Karpas-422 (cell line): ENCODE measurements at places on chromosomes 4 and X.

DNA sequence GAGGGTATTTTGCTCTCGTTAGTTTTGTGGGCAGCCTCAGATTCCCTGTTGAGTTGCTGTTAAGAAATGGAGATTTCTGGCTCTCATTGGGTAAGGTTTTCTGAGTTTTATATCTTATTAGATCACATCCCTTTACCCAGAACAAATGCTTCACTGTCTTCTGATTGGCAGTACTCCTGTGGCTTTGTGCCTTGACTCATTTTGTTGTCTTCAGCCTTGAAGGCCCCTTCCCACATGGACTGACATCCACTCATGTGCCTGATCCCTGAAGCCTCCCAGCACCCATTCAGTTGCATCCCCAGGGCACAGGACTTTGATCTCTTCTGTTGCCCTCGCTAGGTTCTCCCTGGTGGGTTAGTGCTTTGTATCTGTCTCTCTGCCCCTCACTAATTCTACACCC is 10.4 kb downstream of the MED28 start:
- no peak for DNase-seq

- no peak for DNase-seq
Measured at GRCh38 chrX:9663216-9663615, 102.4 kb downstream of the GPR143 start.

DNA sequence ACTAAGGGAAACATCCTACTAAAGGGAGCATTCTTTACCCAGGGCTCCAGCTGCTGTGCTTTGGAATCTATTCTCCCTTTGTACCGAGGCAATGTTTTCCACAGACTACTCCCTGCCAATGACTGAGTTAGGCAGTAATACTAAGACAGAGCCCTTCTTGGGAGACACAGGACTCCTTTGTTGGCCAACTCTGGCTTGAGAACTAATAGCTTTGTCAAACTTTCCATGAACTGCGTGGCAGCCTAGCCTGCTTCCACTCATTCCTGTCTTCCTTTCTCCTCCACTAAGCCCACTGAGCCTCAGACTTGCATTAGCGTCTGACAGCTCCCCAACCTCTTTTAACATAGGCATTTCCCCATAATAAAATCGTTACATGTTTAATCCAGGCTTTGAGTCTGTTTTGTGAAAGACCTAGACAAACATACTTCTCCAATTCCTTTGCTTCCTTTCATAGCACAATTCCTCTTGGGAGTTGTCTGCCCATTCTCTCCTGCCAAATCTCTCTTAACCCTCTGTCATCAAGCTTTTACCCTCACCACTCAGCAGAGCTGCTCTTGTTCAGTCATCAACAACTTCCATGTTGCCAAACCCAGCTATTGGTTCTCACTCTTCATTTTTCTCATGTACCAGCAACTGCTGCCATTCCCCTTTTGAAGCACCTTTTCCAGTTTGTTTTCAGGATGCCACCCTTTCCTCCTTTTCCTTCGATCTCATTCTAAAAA is 300.3 kb upstream of the IGFBP7 start:
- no peak for DNase-seq

DNA sequence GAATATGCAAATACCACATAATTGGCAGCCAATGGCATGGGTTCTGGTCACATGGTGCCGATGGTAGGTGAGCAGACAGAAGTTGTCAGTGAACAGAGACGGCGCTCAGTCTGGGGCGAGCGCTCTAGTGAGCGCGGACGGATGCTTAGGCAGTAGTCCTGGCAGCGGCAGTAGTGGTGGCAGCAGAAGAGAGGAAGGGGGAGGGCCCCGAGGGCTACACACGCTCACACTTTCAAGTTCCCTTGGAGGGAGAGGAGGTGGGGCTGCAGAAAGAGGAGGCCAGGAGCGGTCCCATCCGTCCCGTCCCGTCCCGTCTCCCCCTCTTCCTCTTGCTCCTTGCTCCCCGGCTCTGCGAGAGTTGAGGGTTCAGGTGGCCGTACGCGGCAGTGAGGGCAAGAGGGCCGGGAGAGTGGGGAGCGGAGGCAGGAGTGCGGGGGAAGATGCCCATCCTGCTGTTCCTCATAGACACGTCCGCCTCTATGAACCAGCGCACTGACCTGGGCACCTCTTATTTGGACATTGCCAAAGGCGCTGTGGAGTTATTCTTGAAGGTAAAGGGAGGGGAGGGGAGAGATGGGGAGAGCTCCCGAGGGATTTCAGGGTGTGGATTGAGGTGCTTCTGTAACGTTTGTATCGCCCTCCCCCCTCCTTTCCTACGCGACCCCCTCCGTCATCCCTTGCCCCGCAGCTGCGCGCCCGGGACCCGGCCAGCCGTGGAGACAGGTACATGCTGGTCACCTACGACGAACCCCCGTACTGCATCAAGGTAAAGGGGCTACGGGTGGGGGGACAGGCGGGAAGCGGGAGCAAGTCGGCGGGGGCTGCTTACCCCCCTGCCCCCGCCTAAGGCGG is at the start of gene INTS6L:
TSS of gene INTS6L (plus strand) at position 108 of the 852 bp plus-strand sequence. CDS start at position 441, 333 bp downstream.
- peak; percentile 92 for DNase-seq

DNA sequence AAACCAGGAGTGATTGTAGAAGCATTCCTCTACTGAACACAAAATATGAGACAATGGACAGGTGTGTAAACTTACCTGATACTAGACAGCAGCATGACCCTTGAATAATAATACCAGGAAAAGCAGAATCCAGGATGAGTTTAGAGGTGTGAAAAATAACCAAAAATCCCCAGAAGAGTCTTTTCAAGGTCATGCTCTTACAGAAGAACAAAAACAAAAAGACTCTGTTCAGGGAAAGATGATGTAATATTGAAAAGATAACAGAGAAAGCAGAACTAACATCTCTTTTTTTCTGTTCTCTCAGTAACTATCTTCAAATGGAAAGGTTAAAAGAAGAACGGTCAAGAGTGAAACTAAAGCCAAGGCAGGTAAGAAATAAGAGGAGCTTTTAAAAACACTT is 14.0 kb upstream of the ARHGAP10 start:
- DNase-seq = no peak

- DNase-seq = no peak
Measured at GRCh38 chr4:104919406-104919805, 227.3 kb upstream of the TET2 start.

DNA sequence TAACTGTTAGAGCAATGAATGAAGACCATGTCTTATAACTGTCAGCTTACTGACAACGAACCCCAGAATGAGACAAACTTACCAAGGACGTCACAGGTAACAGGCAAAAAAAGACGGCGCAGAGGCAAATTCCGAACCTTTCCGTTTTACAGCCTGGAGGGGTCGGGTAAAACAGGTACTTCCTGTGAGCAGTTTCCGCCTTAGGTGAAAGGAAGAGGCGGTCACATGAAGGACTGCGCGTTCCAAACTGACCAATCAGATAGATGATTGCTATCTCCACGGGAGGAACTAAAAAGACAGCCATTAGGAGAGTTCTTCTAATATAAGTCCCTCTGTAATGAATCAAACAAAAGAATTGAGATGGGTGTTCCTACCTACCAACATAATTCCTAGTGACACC is at the start of gene COX7B2:
TSS of gene COX7B2 (minus strand) at position 168 of the 400 bp plus-strand sequence. CDS start 174,053 bp downstream, outside the sequence.
- no peak for DNase-seq

DNA sequence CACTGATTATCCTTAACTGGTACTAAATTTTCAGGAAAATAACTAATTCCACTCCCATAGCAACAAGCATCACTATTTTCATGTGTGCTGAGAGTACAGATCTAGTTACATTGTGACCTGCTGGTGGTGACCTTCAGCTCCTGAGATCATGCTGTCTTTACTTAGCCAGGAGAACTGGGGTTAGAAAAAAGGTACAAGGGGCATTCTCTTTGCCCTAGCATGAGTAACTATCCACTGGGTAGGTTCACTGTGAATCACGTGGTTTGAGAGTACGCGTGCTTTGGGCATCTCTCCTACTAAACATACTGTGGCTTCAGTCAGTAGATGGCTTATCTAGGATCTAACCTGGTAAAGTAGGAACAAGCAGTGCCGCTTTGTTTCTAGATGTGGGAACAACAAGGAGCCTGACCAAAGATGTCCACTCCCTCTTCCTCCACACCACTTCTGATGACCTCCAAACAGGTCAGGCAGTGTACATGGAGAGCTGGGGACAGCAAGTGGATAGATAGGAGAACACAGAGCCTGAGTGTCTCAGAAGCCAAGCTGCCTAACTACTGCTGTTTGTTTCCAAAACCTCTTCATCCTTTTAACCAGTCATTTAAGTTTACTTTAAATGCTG is 90.2 kb downstream of the CBR4 start:
- no peak for DNase-seq

DNA sequence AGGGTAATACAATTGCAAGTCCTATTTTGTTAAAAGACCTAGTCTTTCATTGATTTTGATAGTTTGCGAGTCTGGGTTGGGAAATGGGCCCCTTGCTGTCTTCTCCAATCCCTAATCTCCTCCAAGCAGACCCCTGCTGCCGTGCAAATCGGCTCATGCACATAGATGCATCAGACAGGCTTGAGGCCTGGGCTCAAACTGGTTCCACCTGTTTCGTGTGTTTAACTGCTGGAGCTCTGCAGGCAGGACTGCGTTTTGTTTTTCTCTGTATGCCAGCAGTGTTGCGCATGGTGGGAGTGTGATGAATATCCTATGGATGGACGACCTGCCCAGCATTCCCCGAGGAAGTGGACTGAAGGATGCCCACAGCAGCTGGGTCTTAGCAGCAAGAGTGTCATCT is 133.9 kb downstream of the PDGFRA start:
- DNase-seq = no peak

- no peak for DNase-seq
Measured at GRCh38 chrX:143674926-143675325, 39.0 kb upstream of the SLITRK4 start.
